ENCODE measurements at places on chromosomes 7 and 10. TPM values are rescaled to one million over a fixed set of nuclear protein-coding genes. Genes with fewer than 3 reads are reported as not detected.

DNA sequence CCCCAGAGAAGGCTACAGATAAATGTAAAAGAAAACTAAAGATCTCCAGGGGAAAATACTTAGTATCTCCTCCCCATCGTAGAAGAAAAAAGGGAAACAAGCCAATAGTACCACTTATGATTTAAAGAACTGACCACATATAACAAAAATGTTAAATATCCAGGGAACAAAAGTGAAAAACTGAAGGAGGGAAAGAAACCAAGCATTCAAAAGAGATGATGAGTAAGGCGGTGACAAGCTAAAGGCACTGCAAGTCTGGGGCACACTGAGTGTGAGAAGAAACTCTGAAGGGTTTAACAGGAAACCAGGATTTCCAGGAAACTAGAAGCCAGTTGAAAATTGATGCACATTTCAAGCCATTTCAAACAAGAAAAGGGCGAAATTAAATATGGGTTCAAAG is 226.3 kb downstream of the AHR start:
- H3K4me1 ChIP-seq: no peaks in the 10 kb centered on the region
- no peak for DNase-seq
- H3K27me3 ChIP-seq: no peaks in the 10 kb centered on the region
- H3K27ac ChIP-seq: no peak overlapping the region
- H3K4me3 ChIP-seq: no peak overlapping the region

The SORCS1 gene
- polyA plus RNA-seq: not detected

GRCh38 chr7:12630513-12630819 is 57.0 kb upstream of the ARL4A start:
- no peak overlapping the region for H3K27ac ChIP-seq
- no peak for DNase-seq
- peaks cover 17% of the 10 kb centered on the region for H3K27me3 ChIP-seq
- no peaks in the 10 kb centered on the region for H3K36me3 ChIP-seq

- no peak overlapping the region for H3K4me3 ChIP-seq
- H3K27ac ChIP-seq: no peak overlapping the region
- H3K27me3 ChIP-seq: no peaks in the 10 kb centered on the region
- no peaks in the 10 kb centered on the region for H3K4me1 ChIP-seq
Observed at GRCh38 chr7:110061387-110061786, 1029.5 kb upstream of the LRRN3 start.

The ANKRD2 gene
- polyA plus RNA-seq: not detected

- no peaks in the 10 kb centered on the region for H3K36me3 ChIP-seq
- H3K4me3 ChIP-seq: no peak overlapping the region
- H3K4me1 ChIP-seq: no peaks in the 10 kb centered on the region
- H3K27me3 ChIP-seq: no peaks in the 10 kb centered on the region
- DNase-seq: no peak
Observed at GRCh38 chr7:47100148-47100816, 481.6 kb downstream of the TNS3 start.

- DNase-seq: peak; percentile 39
- H3K36me3 ChIP-seq: no peaks in the 10 kb centered on the region
- H3K27ac ChIP-seq: peak overlapping the region; percentile 60
- H3K4me3 ChIP-seq: peak overlapping the region; percentile 33
Observed at GRCh38 chr10:132684164-132684891, 101.6 kb downstream of the NKX6-2 start.

Measured in naive thymus-derived CD8-positive, alpha-beta T cell (primary cell).